ENCODE measurements at places on chromosomes 13 and 19.

GRCh38 chr13:27789495-27790303, 2.6 kb upstream of the GSX1 start:
- DNase-seq = no peak

- no peak for DNase-seq
Measured at GRCh38 chr13:39052944-39053343, 14.7 kb downstream of the NHLRC3 start.

DNA sequence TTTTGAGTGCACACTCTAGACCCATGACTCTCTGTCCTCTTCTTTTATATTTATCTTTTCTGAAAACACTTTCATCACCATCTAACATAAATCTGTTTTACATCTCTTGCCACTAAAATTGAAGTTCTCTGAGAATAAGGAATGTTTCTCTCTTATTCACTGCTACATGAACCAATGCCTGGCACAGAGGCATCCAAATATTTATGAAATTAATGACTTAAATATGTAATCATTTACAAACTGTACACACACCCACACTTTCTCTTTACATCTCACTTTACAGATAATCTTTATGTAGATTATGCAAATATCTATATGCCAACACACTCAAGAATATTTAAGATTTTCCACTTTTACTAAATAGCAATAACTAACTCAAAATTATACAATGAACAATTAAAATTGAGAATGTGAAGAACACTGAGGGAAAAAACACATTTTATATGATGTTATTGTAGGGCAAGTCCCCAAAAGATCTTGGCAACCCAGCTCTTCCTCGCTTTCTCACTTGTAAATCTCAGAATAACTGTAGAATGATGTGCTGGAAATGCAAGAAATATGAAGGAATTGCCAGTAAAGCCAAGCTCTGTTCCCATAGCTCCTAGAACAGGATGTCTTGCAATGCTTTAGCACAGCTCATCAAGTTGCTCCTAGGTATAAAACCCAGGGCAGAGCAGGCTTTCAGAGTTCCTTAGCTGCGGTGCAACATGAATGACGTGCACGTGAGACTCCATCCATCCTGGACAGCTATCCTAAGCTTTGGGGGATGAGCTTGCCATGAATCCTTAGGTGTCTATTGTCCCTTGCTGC, 50.7 kb downstream of the UGGT2 start:
- DNase-seq = no peak

DNA sequence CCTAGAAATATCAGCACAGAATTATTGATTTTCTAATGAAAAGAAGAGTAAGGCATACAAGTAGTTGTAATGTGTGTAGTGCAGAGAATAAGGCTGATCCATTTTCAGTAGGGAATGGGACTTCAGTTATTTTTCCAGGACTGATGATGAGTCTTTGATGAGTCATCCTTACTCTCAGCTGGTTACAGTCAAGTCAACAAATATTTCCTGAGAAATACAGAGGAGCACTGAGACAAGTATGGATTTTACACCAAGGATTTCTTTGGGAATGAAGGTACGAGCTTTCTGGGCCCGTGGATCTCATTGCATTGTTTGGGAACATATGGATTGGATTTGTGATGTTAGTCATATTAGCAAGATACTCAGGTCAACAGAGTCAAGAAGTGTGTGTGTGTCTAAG, 502.7 kb downstream of the FGF9 start:
- no peak for DNase-seq

DNA sequence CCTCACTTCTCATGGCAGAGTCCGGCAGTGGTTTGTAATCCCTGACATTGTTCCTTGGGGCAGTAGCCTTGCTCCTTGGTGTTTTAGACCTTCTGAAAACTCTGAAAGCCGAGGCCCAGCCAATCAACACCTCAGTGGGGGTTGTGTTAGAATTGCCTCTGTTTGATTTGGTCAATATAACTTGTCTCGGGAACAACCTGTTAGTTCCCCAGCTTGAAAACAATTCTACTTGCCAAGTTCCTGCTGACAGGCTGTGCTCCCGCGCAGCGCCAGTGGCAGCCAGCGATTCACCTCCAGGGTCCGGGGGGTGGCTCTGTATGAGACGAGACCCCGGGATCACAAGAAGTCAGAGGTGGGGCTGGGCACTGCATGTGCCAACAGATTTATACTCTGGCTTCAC, 81.4 kb upstream of the MEDAG start:
- DNase-seq = no peak

- no peak for DNase-seq
Measured at GRCh38 chr13:105048677-105049076, 1486.8 kb downstream of the EFNB2 start.

DNA sequence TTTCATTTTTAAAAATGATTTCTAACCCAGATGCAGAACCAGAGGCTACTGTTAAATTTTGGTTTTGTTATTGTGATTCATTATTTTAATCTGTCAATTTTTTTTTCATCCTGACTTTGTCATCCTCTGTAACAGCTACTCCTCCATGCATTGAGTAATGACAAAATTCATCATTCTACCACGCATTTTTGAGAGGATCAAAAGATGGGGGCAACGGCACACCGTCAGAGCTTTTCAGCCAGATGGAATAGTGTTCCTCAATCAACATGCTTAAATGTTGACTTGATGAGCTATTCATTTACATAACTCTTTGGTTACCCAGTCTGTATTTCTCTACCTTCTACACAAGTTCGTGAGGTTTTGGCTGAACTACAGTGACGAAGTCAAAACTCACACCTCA, 486.3 kb downstream of the EFNB2 start:
- DNase-seq = no peak

DNA sequence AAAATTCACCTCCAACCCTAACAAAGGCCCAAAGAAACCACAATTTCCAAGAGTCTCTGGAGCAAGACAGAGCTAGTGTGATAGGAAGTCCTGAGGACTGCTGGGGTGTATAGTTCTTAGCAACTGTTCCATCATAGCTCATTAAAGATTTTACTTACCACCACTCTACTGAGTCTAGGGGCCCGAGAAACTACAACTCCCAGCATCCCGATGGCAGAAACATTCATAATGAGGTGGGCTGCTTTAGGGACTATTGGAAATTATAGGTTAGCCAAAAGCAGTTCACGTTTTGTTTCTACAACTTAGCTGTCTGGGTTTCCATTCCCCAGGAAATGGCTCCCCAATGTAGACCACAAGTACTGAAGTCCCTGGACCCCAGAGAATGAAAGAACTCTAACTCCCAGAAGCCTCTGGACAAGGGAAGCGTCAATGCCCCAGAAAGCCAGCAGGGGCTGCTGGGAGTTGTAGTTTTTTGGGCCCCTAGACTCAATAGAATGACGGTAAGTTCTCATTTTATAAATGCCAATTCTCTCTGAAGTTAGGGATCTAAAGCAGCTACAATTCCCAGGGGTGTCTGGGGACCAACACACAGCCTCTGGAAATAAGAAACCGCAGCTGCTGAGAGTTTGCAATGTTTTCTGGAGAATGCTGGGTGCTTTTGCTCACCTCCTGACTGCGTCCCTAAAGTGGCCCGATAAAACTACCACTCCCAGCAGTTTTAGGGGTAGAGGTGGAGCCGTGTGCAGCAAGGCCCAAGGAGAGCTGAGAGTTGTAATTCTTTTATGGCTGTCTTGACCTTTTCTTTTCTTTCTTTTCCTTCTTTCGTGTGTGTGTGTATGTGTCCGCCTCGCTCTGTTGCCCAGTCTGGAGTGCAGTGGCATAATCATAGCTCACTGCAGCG, 11.1 kb downstream of the FTL start:
- no peak for DNase-seq

DNA sequence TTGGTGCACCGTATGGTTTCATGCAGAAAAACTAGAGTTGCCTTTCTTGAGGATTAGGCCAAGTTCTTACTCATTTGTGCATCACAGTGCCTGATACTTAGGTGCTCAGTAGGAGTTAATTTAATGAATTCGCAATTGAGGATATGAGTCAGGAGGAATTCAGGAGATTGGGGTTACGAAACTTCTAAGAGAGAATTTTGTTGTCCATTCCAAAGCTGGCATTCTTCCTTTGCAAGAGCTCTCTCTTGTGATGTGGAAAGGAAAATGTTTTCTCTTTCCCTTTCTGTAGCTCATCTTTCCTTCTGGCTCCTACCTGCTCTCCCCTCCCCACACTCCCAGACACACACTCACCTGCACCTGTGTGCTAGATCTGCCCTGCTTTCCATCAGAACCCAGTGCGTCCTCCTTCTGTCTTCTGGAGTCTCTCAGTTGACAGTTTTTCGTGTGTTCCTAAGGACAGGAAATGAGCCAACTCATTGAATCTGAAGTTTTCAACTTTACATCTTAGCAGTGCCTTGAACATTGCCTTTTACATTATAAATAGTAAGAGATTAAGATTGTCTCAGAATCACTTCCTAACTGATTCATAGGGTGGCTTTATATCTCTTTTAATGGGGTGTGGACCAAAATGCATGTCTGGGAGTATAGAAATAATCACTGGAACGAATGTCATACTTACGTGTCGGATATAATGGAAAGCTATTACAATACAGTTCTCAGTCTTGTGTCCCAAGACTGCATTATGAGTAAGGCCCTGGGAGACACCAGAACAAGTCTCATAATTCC, 19.7 kb upstream of the ERCC5 start:
- DNase-seq = no peak
